Stimulated activated CD8-positive, alpha-beta memory T cell treated with anti-CD3 and anti-CD28 coated beads, Interleukin-15, amount 100 ng/mL, for 48 hours (primary cell): ENCODE measurements at places on chromosomes 2 and 18.

DNA sequence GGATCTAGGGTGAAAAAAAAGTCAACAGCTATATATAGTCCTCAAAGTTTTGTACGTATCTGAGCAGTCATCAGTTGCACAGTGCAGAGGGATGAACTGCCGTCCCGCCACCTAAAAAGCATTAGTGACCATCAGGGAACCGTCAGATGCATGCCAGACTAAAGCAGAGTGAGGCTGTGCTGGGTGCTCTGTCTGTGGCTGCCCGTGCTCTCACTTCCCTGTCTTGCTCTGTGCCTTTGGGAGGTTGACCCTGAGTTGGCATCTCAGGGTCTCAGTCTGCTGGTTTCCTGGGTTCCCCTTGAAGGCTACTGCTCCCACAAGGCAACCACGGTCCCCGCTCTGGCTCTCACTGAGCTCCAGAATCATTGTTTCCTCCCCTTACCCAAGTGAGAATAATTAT is 11.1 kb downstream of the CLUL1 start:
- no peak for DNase-seq

- no peak for DNase-seq
Observed at GRCh38 chr2:226795281-226796011, 4.2 kb downstream of the IRS1 start.

GRCh38 chr2:128693743-128694029 is 375.0 kb upstream of the HS6ST1 start:
- DNase-seq: no peak

DNA sequence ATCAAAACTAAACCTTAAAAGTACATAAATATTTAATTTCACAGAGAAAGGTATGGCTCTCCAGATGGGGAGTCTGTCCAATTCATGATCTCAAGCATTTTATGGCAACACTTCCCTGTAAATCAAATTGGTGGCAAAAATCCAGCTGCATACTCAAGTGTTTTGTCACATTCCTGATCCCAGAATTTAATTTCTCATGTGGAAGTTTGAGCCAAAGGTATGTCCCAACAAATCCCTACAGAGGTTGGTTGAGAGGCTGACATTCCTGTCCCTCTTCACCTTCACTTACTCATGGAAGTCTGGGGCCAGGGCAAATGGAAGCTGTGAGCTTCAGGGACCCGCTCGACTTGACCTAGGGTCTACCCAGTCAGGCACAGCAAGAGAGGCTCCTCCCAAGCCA is 17.7 kb downstream of the KLF7 start:
- no peak for DNase-seq

DNA sequence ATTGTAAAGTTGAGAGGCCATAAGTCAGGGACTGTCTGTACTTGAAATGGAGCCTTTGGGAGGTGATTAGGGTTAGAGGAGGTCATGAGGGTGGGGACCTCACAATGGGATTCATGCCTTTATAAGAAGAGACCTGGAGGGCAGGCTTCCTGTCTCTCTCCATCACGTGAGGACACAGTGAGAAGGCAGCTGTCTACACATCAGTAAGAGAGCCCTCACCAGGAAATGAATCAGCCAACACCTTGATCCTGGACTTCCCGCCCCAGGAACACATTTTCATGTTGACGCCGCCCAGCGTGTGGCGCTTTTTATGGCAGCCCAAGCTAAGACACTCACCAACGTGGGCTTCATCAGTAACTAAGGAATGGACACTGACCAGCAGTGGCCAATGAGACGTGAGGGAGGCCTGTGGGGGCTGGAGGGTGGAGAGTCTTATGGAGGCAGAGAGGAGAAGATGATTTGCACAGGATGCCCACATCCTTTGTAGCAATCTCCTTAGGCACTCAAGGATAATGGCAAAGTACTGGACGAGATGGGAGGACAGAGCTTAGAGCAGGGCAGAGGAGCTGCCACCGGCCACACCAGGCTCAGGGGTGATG is 162.7 kb downstream of the EIPR1 start:
- DNase-seq: no peak

DNA sequence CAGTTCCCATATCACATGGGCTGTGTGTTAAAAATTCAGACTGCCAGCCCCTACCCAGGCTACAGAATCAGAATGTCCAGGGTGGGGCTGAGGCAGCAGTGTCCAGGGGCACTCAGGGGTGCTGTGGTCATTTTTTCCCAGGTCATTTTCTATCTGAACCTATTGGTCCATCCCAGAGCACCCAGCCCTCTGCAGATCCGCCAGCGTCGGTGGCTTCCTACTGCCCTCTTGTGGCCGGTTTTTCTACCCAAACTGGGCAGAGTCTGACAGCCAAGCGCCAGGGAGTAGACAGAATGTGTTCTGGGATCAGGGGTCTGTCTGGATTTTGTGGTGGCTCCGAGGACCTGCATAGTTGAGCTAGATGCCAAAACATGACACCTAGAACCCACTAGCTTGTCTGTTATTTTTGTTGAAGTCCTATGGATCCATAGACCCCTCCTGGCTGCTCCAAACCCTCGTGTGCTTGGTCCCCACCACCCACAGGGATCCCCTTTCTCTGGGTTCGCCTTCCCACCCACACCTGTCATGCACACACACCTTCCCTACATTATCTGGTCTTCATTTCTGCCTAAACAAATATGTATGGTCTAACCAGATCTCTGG is 34.1 kb upstream of the RMDN2 start:
- peak; percentile 50 for DNase-seq

DNA sequence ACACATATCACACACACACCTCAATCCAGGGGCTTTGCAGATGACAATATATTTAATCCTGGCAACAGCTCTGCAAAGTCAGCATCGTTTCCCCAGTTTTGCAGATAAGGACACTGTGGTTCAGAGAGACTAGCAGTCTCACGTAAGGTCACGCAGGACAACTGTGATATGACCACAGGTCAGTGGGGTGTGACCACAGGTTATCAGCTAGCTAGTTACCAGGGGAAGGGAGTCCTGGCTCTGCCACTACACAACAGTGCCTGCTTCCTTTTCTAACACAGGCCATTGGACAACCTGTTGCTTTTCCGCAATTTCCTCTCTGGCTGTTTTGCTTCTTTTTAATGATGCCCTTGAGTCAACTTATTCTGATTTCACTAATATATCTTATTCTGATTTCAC is 33.3 kb downstream of the RBMS1 start:
- no peak for DNase-seq

DNA sequence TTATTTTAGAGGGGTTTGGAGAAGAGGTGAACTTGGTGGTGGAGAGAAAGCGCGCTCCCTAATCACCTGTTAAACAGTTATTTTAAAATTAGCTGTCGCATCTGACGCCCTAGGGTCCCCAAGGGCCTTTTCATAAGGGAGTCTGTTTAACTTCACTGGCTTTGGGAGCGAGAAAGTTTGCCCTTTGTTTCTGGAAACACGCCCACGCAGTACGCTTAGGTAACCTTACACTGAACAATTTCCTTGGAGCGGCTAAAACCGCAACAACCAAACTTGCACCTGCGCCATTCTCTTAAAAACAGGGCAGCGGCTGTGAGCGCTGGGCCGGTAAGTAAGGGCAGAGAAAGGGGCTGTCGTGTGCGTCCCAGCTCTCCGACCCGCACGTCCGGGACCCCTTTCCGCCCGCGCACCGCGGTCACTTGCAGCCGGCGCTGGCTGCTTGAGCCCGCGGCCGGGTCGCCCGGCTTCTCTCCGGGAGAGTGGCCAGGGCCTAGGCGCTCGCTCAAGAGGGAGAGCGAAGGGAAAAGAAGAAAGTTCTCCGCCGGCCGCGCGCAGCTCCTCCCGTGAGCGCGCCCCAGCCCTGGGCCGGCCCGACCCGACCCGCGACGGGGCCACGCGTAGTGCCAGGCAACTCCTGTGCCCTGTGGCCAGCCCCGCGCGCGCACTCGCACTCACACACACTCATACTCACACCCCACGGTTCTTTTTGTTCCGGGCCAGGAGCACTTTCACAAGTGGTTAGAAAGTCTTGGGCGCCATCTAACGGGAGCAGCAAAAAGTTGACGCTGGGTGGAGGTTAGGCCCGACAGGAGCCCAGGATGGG is 19.2 kb downstream of the POU3F3 start:
- no peak for DNase-seq

DNA sequence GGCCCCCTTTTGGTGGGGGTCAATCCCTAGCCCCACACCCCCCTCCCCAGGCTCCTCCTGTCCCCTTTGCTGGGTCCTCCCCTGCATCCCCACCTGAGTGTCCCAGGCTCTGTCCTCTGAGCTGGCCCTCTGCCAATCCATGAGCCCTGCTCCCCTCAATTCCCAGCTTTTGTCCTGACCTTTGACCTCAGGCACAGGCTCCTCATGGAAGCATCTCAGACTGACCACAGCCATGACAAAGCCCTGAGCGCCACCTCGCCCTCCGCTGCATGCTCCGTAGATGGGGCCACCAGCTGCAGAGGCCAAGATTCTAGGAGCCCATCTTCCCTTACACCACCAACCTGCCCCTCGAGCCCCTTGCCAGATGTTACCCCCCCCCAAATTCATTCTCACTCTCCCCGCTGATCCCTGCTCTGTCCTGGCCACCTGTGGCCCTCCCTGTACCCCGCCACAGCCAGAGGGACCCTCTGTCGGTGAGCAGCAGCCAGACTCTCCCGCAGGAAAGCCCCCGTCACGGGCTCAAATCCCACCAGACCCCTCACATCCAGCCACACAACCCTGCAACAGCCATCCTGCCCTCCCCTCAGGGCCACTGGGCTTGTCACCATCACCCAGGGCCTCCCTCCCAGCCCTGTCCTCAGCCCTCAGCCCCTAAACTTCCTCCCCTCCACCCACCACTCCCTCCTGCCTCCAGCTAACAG is 206.0 kb downstream of the MGAT5 start:
- no peak for DNase-seq

DNA sequence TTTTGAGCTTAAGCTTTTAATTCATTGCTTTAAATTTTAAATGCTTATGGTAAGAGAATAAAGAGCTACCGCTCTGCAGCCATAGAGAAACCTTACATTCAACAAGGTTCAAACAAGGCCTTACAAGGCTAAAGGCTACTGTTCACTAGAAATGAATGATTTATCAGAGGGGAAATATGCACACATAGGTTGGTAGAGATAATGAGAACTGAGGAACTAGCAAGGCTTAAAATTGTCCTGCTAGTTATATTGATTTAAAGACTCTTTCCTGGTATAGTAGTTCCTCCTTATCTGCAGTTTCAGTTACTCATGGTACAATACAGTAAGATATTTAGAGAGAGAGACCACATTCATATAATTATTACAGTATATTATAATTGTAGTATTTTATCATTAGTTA is 193.4 kb downstream of the WDR7 start:
- DNase-seq: no peak

- no peak for DNase-seq
Observed at GRCh38 chr2:45170191-45171135, 161.2 kb upstream of the SIX2 start.

DNA sequence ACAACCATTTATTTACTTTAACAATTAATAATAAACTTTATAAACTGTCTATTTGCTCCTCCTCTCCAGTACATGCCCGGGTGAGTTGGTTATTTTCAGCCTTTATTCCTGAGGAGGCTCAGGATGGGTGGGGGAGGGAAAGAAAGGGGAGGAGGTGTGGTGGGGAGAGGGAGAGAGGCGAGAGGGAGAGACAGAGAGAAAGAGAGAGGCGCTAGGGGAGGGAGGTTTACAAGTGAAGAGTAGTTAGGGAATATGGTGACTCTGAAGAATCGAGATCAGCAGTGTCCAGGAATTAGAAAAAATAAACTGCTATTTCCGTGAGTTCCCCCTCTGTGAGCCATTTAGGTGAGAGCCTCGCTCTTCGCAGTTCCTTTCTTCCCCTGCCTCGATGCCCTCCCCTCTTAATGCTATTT is 138.9 kb downstream of the MEIS1 start:
- DNase-seq: no peak

GRCh38 chr2:219112651-219113338 is 47.8 kb downstream of the NHEJ1 start:
- DNase-seq: no peak

DNA sequence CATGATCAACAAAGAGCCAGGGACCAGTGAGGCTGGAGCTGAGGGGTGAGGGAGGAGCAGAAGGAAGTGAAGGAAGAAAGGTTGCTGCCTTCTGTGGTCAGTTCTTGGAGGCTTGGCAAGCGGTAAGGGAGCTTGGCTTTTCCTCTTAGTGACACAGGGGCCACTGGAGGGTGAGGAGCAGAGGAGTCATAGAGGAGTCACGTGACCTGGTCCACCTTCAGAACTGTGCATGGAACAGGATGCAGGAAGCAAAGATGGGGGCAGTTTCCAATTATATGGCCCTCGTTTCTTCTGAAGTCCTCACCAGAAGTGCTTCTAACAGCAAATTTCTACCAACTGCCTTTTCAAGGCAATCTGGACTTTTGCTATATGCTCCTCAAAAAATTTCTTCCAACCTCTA is 326.9 kb upstream of the SMIM21 start:
- DNase-seq: no peak

GRCh38 chr2:69959425-69959824 is 2.0 kb downstream of the ASPRV1 start:
- DNase-seq: no peak

DNA sequence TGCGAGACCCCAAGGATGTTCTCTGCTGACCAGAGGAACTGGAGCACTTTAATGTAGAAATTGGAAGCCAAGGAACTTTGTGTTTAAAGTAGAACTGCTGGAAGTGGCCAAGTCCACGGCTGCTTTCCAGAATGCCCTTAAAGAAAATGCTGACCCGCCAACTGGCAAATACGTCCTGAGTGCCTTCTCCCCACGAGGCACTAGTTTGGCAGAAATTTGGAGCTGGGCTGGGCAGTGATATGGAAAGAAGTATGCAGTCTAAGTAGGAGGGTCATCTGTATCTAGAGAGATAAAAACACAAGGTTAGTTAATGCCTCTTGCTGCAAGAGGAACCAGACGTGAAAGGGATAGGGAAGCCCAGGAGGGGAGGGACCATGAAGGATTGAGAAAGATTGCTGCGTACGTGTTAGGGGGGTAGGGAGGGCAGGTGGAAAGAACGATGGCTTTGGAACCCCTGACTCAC is 59.3 kb upstream of the RFX8 start:
- no peak for DNase-seq

- no peak for DNase-seq
Observed at GRCh38 chr2:233260661-233261060, 9.2 kb downstream of the ATG16L1 start.

GRCh38 chr2:231306791-231307393 is 88.6 kb upstream of the B3GNT7 start:
- no peak for DNase-seq
